Activated T-cell treated with anti-CD3 and anti-CD28 coated beads for 48 hours (primary cell): ENCODE measurements at places on chromosomes 5 and 9.

DNA sequence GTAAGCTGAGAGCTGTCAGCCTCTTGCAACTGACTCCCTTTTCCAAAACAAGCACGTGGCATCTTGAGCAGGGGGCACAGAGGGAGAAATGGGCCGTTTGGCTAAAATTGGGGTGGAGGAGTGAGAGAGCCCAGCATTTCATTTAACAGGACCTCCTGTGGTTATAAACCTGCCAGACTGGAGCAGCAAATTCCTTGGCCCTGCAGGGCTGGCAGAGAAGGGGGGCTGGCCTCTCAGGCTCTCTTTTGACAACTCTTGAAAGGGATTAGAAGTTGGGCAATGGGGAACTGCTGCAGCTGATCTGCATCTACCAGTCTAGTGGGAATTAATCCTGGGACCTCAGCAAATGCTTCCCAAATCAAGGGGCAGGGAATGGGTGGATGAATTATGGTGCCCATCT lies 7.2 kb upstream of the POU4F3 start:
- DNase-seq = no peak

GRCh38 chr5:100313657-100314056 lies 221.5 kb upstream of the FAM174A start:
- no peak for DNase-seq

GRCh38 chr5:142783601-142784341 lies 13.6 kb downstream of the ARHGAP26 start:
- peak; percentile 63 for DNase-seq

- peak; percentile 28 for DNase-seq
Observed at GRCh38 chr9:134325813-134326723, at the start of gene RXRA. RXRA (plus strand) TSS chr9:134326455; CDS start chr9:134326632, 177 bp downstream.
